ENCODE measurements at places on chromosomes 2 and 18.

DNA sequence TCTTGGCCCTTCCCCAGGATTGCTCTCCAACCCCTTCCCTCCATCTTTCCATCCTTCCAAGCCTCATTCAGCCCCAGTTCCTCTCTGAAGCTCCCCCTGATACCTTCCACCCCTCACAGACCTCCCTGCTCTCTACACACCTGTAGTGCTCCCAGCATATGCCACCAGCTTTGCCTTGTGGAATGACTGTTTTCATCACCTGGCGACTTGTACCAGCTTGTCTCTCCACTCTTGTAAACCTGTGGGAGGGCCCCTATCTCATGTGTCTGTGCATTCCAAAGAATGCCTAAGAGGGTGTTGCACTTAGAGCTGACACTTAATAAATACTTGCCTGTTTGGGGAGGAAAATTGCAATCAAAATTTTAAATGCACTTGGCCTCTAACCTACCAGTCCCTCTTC lies 198.7 kb downstream of the BCL11A start:
- H3K4me1 ChIP-seq: no peaks in the 10 kb centered on the region
- H3K36me3 ChIP-seq: no peaks in the 10 kb centered on the region
- no peak overlapping the region for H3K4me3 ChIP-seq
- no peak overlapping the region for H3K27ac ChIP-seq

- H3K4me1 ChIP-seq: peaks cover 5% of the 10 kb centered on the region
- H3K4me3 ChIP-seq: no peak overlapping the region
- H3K27ac ChIP-seq: no peak overlapping the region
- DNase-seq: no peak
- peaks cover 80% of the 10 kb centered on the region for H3K27me3 ChIP-seq
Measured at GRCh38 chr18:12253027-12253426, 1.1 kb upstream of the CIDEA start.

- no peak overlapping the region for H3K4me3 ChIP-seq
- H3K27ac ChIP-seq: no peak overlapping the region
- H3K4me1 ChIP-seq: peaks cover 15% of the 10 kb centered on the region
- peaks cover 6% of the 10 kb centered on the region for H3K36me3 ChIP-seq
- no peaks in the 10 kb centered on the region for H3K27me3 ChIP-seq
Measured at GRCh38 chr2:128280158-128280871, 38.4 kb downstream of the HS6ST1 start.

- H3K27me3 ChIP-seq: no peaks in the 10 kb centered on the region
- no peak overlapping the region for H3K27ac ChIP-seq
- H3K36me3 ChIP-seq: no peaks in the 10 kb centered on the region
- DNase-seq: no peak
- no peak overlapping the region for H3K4me3 ChIP-seq
Measured at GRCh38 chr2:149103081-149103620, 64.7 kb downstream of the LYPD6B start.

GRCh38 chr2:205688417-205689200 lies 6.3 kb downstream of the NRP2 start:
- H3K4me1 ChIP-seq: peaks cover 22% of the 10 kb centered on the region
- H3K36me3 ChIP-seq: no peaks in the 10 kb centered on the region

GRCh38 chr2:102376052-102376591 lies 20.5 kb downstream of the IL18R1 start:
- DNase-seq: no peak
- H3K27me3 ChIP-seq: no peaks in the 10 kb centered on the region
- H3K4me3 ChIP-seq: no peak overlapping the region
- H3K36me3 ChIP-seq: no peaks in the 10 kb centered on the region

DNA sequence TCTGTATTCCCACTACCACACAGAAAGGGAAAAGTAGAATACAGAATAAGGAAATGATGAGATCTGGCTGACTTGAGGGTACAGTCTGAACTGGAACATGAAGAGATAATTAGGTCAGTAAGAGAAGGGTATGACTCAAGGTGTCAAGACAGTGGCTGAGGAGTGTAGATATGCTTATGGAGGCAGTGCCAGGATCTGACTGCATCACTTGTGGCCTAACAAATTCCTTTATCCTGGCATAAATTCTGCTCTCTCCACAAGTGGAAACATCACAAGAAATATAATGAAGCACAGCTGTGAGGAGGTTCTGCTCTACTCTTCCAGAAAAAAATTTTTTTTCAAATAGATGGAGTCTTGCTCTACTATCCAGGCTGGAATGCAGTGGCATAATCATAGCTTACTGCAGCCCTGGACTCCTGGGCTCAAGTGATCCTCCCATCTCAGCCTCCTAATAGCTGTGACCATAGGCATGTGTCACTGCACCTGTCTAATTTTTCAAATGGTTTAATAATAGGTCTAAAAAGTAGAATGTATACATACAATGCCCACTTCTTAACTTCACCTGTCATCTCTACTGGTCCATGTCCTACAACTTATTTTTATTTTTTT lies 85.3 kb downstream of the C2orf74 start:
- H3K4me1 ChIP-seq: no peaks in the 10 kb centered on the region
- no peaks in the 10 kb centered on the region for H3K27me3 ChIP-seq
